Astrocyte (in vitro differentiated cells and primary cell): ENCODE measurements at places on chromosomes 12 and 14.

- peak; percentile 99 for DNase-seq
These were observed 191.5 kb downstream of the SLC5A8 start for GRCh38 chr12:101018540-101018939.

DNA sequence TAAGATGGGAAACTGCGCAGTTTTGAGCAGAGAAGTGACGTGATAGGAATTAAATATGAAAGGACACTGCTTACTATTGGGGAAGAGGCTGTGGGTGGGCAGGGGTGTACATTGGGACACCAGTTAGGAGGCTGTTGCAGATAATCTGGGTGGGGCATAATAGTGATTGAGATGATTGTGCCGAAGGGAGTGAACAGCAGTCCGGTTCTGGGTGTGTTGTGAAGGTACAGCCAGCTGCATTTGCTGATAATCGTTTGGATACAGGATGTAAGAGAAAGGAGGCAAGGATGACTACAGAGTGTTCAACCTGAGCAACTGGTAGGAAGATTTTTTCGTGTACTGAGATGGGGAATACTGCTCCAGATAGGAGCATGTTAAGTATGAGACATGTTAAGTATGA, 205.2 kb upstream of the NEDD1 start:
- no peak for DNase-seq

DNA sequence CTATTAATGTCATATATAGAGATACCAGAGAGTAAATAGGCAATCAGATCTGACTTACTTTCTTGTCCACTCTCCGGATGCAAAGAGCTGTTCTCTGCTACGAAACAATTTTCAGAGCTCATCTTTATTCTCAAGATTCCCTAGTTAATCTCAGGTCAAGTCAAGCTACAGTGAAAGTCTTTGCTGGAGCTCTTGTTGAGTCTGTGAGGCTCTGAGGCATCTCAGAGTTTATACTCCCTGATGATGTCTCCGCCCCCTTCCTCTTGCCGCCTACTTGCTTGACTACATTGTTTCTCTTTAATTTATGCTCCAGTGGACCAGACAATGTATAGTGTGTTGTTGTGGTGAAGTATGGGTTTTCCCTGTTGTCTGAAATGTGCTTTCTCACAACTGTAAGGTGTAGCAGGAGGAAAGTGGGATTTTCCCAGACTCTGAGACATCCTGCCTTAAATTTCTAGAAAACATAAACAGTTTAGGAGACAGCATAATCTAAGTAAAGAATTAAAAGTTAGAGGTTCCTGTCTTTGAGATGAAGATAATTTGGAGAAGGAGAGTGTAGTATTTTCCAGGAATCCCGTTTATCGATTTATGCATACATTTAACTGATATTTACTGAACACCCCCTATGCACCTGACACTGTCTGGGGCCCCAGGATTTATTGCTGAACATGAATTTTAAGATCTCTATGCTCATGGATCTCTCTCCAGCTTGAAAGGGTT, at the start of gene CD69:
CD69 (minus strand) TSS at position 203 of the 720 bp plus-strand sequence; CDS start at position 122, 81 bp downstream.
- DNase-seq: no peak

DNA sequence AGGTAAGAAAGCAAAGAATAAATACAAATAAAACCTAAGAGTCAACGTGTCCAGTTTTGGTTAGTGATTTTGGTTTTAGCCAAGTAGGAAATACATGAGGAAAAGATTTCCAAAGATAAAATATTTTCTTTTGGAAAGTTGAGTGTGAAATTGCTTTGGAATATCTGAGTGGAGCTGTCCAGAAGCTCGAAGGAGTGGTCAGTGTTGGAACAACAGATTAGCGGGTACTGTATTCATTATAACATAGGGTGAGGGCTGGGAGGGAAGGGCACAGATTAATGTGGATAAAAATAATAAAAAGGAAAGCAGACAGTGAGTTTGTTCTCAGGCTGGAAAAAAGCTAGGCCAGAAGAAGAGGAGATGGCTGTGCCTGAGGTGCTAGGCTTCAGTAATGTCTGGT, 101.5 kb upstream of the SLCO1C1 start:
- DNase-seq: no peak

GRCh38 chr12:50614167-50614759, 109.5 kb downstream of the DIP2B start:
- peak; percentile 90 for DNase-seq

- DNase-seq: no peak
These were observed 1009.8 kb downstream of the NRXN3 start for GRCh38 chr14:79179985-79180384.

- DNase-seq: no peak
These were observed 79.6 kb downstream of the OTX2 start for GRCh38 chr14:56730538-56731145.

DNA sequence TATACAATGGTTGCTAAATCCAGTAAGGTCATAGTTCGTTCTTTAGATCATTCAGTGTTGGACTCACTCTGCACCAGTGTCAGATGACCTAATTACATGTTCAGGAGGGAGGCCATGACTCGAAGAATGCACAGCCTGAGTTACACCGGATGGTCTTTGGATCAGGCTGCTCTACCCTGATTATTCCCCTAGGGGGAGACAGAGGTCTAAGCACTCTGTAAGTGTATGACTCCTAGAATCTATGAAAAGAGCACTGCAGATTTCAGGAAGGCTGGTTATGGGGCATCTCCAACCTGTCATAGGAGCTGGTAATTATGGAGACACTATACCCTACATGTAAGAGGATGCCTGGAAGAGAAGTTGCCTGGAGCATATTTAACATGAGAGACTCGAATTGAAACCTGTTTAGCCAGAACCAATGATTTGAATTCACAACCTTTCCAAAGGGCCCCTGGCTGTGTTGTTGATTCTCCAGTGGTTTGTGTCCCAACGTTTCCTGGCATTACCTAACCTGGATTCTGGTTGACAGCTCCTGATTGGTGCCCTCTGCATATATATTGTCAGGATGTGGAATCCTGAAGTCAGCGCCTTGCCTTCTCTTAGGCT, at the start of gene MUCL1:
MUCL1 (plus strand) TSS at position 584 of the 606 bp plus-strand sequence. CDS start 67 bp downstream, outside the sequence.
- peak; percentile 26 for DNase-seq

GRCh38 chr12:48882315-48882687, 16.6 kb upstream of the RND1 start:
- peak; percentile 59 for DNase-seq

DNA sequence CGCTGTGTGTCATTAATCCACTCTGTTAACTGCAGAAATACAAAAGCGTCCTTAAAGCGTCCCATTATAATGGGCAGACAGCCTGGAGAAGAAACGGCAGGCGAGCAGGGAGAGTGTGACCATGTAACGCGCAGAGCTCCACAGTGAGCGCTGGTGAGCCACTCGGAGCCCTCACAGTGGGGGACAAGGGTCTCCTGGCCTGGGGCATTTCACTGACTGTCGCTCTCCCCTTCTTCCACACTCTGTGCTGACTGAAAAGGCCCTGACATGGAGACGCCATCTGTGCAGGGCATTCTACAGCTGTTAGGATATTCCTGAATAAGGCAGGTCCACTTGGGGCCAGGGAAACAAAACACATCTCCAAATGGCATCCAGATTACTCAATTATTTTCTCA, 24.2 kb downstream of the CCDC92 start:
- DNase-seq: no peak
